Common myeloid progenitor, CD34-positive (primary cell): ENCODE measurements at places on chromosomes 4 and X.

- peak; percentile 80 for DNase-seq
Measured at GRCh38 chrX:41384051-41384705, 50.2 kb downstream of the DDX3X start.

DNA sequence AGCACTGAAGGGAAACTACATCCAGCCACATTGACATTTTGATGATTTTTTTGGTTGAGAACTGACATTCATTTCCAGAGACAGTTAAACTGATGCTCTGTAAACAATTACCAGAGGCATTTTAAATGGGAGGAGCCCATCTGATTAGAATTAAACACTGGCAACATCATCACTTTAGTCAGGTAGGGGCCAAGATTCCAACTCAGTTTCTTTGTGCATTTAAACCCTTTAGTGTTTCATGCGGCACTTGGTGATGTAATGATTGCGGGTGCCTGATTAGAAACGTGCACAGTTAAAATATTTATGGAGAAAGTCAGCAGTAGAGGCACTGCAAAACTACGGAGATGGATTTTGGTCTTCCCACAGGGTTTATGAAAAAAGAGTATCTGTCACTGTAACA lies 16.1 kb downstream of the TNIP3 start:
- DNase-seq, result no peak

DNA sequence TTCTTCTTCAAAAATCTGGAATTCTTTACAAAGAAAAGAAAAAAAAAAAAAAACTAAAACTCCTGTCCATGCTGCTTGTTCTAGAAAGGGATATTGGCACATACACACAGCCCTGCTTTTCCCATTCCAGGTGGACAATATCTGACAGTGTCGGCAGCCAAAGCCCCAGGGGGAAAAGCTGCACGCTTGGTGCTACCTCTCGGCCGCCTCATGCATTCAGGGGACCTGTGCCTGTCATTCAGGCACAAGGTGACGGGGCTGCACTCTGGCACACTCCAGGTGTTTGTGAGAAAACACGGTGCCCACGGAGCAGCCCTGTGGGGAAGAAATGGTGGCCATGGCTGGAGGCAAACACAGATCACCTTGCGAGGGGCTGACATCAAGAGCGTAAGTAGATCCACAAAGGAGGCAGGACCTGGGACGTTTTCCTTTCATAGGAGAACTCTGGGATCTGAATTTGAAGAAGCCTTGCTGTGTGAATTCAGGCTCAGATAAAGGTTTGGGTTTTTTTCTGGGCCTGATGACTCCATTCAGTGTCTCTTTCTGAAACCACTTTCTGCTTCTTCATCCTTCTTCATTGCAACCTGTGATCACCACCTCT lies 71.9 kb downstream of the NPNT start:
- DNase-seq, result no peak

- DNase-seq, result no peak
Measured at GRCh38 chrX:96994093-96994492, 110.4 kb downstream of the RPA4 start.

DNA sequence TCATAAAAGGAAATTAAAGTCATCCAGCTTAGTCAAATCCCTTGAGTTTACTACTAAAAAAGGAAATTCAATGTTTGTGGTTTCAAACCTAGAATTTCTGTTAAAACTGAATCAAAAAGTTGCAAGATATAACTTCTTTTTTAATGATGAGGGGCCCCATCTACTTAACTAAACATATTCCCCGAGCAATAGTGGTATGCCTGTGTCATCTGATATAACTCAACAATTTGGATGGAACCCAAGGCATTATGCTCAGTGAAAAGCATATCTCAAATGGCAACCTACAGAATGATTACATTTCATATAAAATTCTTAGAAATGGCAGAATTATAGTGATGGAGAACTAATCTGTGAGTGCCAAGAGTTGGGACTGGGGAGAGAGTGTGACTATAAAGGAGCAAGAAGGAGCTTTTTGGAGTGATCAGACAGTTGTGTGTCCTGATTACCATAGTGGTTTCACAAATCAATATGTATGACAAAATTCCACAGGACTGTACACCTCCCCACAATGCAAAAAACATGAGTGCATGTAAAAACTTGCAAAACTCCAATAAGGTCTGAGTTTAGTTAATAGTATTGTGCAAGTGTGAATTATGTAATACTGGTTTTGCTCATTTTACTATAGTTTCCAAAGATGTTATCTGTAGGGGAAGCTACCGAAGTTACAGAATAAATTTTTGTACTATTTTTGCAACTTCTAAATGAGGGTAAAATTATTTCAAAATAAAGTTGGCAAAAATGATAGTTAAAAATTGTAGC lies 323.2 kb downstream of the ARHGAP24 start:
- no peak for DNase-seq

- peak; percentile 61 for DNase-seq
Measured at GRCh38 chrX:17007134-17007768, 60.8 kb downstream of the REPS2 start.

GRCh38 chr4:60313611-60314178 lies 886.4 kb upstream of the ADGRL3 start:
- no peak for DNase-seq

DNA sequence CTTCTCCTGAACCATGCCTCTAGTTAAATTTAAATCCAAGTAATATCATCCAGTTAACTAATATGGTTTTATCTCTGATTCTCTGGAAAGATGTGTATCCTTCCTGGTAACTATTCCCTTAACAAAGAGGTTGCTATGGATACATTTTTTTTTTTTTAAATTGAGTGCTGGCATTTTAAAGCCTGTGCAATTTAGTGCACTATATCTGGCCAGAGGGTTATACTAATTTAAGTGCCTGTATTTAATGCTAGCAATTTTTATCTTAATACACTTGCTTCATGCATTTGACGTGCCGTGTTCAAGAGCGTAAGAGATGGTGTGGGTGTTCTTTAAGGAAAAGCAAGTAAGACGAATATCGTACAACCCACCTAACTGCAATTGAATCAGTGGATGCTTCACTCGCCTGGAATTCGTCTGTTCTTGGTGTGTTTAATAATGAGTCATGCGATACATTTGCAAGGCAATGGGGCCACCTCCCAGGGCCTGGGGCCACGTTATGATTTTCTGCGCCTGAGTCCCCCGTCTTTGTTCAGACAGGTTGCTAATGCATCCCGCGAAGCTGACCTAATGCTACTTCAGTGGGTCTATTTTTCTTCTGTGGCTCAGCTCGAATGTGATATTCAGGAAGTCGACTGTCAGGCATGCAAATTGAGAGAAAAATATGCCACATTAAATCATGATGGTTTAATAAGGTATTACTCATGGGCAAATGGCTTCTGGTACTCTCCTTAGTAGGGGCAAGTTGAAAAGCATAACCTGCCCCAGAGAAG lies 14.2 kb upstream of the MID1 start:
- no peak for DNase-seq

DNA sequence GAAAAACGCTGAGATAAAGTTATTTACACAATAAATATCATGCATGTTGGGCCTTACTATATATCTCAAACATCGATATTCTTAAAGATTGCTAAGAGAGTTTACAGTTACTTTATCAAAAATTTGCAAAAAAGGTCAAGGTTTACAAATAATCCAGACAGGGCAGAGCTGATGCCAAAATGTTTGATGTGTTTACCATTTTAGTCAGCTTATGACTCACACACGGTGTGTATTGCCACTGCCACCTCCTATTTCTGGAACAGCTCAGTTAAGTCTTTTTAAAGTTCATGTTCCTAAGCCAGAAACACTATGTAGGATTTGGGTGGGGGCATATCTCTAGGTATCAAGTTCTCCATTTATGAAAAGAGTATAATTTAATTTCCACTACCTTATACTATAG lies 580.6 kb downstream of the INPP4B start:
- no peak for DNase-seq

- no peak for DNase-seq
Measured at GRCh38 chrX:131279617-131280016, 9.5 kb downstream of the IGSF1 start.

DNA sequence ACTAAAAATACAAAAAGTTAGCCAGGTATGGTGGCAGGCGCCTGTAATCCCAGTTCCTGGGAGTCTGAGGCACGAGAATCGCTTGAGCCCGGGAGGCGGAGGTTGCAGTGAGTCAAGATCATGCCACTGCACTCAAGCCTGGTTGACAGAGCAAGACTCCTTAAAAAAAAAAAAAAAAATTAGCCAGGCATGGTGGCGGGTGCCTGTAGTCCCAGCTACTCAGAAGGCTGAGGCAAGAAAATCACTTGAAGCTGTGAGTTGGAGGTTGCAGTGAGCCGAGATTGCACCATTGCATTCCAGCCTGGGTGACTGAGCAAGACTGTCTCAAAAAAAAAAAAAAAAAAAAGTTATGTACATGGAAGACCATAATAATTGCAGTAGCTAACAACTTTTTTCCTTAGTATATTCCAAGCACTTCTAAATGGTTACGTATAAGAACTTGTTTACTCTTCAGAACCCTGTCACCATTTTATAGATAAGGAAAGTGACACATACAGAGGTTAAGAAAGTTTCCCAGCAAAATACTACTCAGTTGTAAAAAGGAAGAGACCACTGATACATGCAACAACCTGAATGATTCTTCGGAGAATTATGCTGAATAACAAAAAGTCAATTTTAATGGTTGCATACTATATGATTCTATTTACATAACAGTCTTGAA lies 24.5 kb downstream of the RUFY3 start:
- no peak for DNase-seq

DNA sequence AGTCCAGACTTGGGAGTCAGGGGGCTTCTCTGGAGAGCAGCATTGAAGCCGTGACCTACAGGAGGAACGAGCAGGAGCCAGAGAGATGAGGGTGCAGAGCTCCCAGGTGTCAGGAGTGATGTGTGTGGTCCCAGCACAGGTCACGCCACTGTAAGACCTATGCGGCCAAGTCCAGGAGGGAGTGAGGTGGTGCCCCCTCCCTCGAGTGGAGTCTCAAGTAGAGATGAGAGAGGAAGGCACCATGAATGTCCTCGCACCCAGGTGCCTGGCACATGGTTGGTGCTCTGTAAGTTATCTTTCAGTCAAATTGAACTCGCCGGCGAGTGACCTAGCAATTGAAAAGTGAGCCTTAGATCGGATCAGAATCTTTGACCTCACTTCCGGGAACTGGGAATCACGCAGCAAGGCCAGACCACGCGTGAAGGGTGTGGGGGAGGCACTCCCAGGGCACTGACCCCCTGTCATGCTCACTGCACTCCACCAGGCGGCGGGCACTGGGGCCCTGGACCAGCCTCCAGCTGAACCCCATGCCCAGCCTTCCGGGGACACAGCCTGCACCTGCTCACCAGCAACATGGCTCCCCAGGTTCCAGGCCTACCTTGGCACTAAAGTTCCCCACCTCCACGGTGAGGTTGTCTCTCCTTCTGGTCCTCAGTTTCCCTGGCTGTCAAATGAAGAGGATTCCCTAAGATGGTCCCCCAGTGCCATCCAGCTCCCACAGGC lies 127.4 kb downstream of the HMX1 start:
- DNase-seq, result no peak

DNA sequence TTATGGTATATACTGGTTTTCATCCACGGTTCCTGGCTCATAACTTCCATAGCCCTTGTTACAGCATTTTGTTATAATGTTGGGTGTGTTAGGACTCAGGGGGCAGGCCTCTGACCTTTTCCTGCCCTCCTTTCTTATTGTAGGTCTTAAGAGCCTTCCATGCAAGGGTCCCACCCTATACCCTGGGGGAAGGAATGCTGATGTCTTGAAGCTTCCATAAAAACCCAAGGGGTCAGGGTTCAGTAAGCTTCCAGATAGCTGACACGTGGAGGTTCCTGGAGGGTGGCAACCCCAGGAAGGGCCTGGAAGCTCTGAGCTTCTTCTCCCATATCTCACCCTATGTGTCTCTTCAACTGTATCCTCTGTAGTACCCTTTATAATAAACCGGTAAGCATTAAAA lies 29.6 kb downstream of the ATP11C start:
- DNase-seq, result no peak

- no peak for DNase-seq
Measured at GRCh38 chr4:70841951-70842350, 2.3 kb upstream of the GRSF1 start.

DNA sequence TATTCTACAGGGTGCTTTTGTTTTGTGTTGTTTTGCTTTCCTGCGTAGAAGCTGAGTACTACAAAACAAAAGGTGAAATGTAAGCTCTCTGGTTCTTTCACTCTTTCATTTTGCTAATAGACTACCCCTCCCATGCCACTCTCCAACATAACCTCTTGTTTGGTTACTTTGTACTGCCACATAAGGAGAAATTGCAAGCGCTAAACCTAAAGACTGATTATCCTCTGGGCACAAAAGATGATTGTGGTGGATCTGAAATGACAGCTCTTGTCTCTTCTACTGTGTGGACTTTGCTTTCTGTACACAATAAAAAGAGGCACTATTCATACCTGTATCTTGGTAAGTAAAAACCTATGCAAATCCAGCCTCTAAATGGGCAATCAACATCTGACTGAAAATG lies 5.3 kb downstream of the MBNL3 start:
- DNase-seq, result no peak

- no peak for DNase-seq
Measured at GRCh38 chrX:2933125-2933900, 4.2 kb upstream of the ARSD start.

- no peak for DNase-seq
Measured at GRCh38 chr4:4837316-4837715, 22.1 kb upstream of the MSX1 start.

DNA sequence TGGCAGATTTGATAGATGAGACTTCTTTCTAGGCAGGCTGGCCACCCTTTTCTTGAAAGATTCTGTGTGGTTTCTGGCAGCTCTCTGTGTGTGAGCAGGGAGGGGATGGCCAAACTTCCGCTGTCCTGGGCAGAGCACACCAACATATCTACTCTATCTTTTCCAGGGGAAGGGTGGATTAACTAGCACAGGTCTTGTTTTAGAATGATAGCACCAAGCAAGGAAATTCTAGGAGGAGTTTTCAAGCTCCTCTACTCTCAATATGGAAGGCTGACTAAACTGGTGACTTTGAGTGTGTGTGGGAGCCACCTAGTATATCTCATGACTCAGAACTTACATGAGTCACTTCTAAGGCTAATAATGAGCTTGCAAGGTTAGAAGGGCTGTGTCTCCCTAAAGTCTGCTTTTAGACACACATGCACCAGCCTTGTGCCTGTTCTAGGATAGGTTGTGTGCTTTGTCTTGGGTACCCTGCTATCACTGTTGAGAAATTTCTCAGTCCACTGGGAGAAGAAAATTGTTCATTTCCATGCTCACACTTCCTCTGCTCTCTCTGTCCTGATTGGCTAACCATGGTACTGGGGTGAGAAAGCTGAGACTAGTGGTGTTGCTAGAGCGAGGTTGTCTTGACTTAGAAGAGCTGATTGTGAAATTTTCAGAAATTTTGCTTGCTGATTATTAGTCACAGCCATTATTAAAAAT lies 72.9 kb downstream of the YIPF6 start:
- no peak for DNase-seq

DNA sequence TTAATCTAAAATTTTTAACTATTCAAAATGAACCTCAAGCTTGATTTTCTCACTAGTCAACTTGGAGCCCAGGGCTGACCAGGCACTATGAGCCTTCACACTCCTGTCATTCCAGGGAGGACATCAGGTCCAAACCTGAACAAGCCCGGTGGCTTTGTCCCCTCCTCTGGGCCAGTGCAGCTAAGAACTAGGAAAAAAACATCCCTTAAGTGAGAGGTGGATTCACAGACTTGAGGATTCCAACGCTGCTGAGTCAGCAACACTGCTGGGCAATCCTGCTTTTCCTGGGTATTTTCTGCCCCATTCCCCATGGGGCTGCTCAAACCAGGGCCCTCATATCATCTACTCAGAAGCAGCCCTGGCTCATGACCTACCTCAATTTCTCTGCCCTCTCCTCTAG lies 4.0 kb downstream of the RNF212 start:
- DNase-seq, result no peak

- DNase-seq, result no peak
Measured at GRCh38 chr4:144645102-144645630, 790 bp upstream of the HHIP start.
